ENCODE measurements at places on chromosomes 6 and 20. TPM values are rescaled to one million over a fixed set of nuclear protein-coding genes. Genes with fewer than 3 reads are reported as not detected.

DNA sequence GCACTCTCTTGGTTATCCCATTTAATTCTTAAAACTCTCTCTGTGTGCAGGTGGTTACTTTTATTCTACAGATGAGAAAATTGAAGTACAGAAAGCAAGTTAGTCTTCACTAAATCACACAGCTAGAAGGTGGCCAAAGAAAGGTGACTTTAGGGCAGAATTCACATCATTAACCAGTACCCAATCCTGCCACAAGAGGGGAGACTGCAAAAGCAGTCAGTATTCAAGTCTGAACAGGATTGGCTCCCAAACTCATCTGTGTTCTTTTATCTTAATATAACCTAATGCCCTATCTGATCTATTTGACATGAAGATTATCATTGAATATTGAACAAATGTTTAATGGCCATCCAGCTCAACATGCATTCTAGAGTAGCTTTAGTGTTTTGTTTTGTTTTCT lies 225.3 kb upstream of the FAM83B start:
- no peaks in the 10 kb centered on the region for H3K4me1 ChIP-seq
- H3K27ac ChIP-seq, result no peak overlapping the region
- no peaks in the 10 kb centered on the region for H3K27me3 ChIP-seq
- no peaks in the 10 kb centered on the region for H3K36me3 ChIP-seq
- no peak for DNase-seq
- H3K4me3 ChIP-seq, result no peak overlapping the region

DNA sequence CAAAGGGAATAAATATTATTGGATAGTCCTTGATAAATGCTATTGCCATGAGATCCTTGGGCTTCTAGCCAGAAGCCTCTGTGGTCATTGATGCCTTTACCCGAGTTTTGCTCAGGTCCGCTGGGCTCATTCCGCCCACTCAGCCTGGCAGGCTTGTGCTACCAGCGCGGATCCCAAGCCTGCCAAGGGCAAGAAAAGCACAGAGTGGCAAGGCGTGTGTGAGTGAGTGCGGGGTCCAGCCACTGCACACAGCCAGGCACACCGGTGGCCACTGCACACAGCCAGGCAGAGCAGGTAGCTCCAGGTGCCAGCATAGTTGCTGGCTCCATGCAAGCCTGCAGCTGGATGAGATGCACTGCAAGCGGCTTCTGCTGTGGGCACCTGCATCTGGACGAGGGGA lies 38.7 kb downstream of the STK38 start:
- no peaks in the 10 kb centered on the region for H3K27me3 ChIP-seq
- H3K4me1 ChIP-seq, result peaks cover 31% of the 10 kb centered on the region
- no peak overlapping the region for H3K27ac ChIP-seq
- no peak for DNase-seq
- no peak overlapping the region for H3K4me3 ChIP-seq
- peaks cover 64% of the 10 kb centered on the region for H3K36me3 ChIP-seq

DNA sequence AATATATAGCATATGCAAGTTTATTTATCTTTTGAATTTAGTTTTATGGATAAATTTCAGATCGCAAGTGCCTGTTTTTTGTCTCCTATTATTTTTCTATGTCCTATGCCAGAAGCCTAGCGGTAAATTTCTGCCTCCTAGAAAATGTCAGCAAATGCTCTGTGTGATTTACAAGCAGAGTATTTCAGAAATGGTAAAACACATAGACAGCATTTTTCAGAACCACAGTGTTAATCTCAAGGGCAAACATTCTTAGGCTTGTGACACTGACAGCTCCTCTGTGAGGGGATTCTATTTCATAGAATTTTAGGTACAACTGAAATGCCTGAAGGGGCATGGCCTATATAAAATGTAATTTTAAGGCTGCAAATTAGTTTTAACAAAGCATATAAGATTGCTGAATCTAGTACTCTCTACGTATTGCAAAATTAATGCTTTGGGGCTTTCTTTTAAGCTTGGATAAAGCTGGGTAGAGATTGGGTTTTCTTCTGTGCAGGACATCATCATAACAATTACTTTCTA lies 89.9 kb upstream of the PTCHD4 start:
- H3K4me1 ChIP-seq, result no peaks in the 10 kb centered on the region
- no peak overlapping the region for H3K4me3 ChIP-seq
- no peak overlapping the region for H3K27ac ChIP-seq
- DNase-seq, result no peak
- H3K36me3 ChIP-seq, result no peaks in the 10 kb centered on the region

PABPC1L gene
- total RNA-seq, result 66.1 TPM
